ENCODE measurements at places on chromosomes 1 and 21.

- DNase-seq = no peak
Measured at GRCh38 chr1:221884821-221885220, 142.9 kb upstream of the DUSP10 start.

DNA sequence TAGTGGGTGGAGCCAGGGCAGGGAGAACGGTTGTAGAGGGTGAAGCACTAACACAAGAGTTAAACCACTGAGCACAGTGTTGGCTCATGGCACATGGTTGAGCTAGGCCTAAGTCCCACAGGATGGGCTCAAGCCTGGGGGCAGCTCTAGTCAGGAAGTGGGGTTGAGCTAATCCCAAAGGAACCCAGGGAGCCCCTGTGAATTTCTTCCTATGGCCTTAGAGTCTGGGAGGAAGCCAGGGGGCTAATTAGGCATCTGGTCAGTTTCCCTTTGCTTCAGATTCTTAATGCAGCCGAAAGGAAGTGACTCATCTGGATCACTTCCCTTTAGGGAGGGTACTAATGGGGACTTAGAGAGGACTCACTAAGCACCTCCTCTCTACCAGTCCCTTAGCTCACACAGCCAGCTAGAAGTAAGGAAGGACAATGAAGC lies 10.1 kb downstream of the CFAP45 start:
- no peak for DNase-seq

DNA sequence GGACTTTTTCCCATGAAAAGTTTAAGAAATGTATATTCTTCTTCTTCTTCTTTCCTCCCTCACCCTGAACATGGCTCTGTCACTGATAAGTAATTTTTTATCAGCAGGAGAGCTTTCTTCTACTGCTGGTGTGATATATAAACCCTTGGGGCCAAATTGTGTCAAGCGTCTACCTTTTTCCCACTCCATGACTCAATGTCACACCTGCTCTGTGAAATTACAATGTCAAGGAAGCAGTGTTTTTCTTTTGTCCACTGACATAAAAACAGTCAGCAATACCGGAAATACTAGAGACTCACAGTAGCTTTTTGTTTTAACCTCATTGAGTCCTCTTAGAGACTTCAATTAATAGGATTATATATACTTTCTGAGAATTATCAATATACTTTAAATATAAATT lies 416.2 kb upstream of the ADGRL4 start:
- no peak for DNase-seq

DNA sequence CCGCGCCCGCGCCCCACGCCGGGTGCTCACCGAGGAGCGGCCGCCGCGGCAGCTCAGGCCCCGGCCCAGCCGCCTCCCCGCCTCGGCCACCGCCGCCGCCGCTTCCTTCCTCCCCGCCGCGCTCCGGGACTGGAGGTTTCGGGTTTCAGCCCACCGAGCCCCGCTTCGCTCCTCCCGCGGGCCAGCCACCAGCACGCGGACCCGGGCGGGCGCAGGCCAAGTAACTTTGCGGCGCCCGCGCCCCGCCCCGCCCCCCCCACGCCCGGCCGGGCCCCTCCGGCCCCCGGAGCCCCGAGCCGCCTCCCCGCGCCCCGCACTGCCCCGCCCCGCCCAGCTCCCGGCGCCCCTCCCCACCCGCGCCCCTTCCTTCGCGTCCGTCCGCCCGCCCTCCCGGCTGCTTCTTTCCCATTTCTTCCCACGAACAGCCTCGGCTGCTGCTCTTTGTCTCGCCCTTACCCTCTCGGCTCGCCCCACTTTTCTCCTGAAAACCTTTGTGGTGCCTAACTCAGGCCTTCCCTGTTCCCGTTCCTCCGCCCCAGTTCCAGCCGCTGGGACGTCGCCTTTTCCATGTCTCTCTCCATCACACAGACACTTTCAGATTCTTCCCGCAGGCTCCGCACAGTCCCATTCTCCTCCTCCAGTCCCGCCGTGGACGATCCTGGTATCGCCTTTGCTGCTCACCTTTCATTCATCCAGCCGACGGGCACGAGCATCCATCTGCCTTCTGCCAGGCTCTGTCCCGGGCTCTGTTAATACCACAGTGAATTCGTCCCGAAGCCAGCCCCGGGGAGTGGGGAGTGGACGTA lies at the start of gene GPR161:
GPR161 (minus strand) TSS at position 222 of the 806 bp plus-strand sequence. CDS start 32,080 bp downstream, outside the sequence.
- no peak for DNase-seq

DNA sequence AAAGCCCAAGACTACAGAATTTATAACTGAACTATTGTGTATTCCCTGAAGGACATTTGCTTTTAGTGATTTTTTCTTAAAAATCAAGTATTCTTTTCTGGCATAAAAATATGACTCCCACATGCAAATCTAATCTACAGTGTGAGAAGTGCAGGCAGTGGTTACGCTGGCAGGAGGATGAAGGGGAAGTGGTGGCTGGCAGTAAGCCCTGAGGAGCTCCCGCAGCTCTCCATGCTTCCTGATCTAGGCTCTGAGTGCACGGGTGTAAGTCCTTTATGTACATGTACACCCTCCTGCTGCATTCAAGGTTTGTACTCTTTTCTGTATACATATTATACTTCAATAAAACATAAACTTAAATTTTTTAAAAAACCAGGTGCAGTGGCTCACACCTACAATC lies 67.5 kb upstream of the PRDX6 start:
- DNase-seq = no peak

DNA sequence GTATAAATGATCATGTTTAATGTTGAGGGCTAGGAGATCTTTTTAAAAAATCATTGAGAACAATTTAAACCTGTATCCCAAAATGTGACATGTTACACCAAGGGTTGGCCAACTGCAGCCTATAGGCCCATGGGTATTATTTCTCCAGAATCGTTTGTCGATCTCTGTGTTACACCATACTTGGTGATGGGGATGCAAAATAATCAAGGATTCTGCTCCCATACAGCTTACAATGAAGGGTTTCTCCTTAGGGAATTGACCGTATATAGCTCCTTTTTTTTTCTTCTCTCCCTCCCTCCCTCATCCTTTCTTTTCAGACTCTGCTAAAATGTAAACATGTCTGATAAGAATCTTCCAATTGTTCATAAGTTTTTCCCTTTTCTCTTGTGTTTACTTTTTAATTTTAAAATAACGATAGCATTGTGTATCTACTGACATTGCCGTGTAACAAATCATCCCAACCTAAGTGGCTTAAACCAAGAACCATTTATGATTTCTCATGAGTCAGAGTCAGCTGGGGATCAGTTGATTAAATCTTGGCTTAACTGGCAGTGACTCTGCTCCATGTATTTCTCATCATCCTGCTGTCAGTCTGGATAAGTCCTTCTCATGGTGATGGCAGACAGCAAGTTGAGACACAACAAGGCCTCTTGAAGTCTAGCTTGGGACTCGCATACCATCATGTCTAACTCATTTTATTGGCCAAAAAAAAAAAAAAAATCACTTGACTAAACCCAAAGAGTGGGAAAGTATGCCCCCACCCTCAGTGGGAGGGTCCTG lies 48.0 kb downstream of the MARK1 start:
- no peak for DNase-seq

GRCh38 chr1:50023292-50024159 lies at the start of gene AGBL4:
AGBL4 (minus strand) TSS chr1:50023954.
- no peak for DNase-seq
